ENCODE measurements at places on chromosomes 3 and 15.

DNA sequence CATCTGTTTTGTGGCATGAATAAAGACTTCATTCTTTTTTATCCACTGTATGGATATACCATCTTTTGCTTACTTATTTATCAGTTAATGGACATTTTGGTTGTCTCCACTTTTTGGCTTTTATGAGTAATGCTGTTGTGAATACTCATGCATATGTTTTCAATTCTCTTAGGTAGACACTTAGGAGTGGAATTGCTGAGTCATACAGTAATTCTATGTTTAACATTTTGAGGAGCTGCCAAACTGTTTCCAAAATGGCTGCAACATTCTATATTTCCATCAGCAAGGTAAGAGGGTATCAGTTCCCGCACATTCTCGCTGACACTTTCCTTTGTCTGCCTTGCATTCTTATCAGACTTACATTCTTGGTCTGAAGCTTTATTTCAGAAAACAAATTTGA, 191.1 kb downstream of the WNT5A start:
- no peak for DNase-seq

DNA sequence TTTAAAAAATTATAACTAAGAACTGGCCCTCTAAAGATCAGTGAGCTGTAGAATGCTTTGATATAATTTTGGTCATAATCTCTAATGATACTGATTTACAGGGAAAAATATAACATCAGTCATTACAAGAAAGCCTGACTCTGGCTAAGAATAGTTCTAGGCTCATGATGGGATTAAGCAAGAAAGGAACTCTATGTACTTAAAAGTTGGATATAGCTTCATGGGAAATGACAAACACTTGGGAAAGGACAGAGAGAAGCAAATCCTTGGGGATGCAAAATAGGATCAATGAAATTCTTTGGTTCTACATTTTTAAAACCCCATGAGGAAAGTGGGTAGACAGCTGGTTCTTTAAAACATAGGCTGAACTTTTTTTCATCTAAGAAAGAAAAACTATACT, 472.7 kb upstream of the NR2F2 start:
- DNase-seq = no peak

GRCh38 chr3:116140100-116140689, 305.1 kb downstream of the LSAMP start:
- DNase-seq = peak; percentile 64

DNA sequence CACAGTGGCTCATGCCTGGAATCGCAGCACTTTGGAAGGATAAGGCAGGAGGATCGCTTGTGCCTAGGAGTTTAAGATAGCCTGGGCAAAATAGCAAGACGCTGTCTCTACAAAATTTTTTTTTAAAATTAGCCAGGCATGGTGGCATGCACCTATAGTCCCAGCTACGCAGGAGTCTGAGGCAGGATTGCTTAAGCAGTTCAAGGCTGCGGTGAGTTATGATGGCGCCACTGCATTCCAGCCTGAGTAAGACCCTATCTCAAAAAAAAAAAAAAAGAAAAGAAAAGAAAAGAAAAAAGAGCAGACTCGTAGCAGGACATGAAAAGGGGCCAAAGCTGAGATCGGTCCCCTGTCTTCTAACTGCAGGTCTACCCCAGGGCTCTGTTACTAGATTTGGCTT, 18.9 kb downstream of the SRGAP3 start:
- DNase-seq = no peak

GRCh38 chr3:170480111-170480510, 61.4 kb downstream of the CLDN11 start:
- DNase-seq = no peak

- DNase-seq = no peak
Measured at GRCh38 chr15:47516972-47517371, 200.3 kb upstream of the SEMA6D start.

DNA sequence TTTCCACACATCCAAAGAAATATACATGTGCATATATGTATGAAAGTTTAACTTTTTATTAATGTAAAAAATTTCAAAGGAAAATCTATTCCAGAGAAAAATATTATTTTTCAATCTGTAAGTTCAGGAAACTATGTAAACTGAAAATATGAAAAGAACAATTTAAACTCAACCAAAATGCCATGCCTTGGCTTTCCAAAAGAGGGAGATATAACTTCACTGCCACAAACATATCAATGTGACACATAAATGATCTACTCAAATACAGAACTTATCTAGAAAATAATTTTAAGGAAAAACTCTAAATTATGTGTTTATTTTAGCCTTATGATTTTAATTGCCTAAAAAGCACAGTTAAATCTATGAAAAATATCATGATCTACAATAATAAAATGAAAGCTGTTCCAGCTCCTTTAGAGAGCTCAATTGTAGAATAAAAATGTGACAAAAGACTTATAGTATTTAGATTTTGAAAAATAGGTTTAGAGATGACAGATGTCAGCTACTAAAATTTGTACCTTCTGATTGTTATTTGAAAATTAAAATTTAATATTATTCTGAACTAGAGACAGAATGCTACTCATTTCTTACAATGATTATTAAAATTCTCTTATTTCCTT, 94.8 kb downstream of the GBE1 start:
- no peak for DNase-seq

All from NCI-H2171 (cell line).